Natural killer cell (primary cell): ENCODE measurements at places on chromosomes 1 and 21.

DNA sequence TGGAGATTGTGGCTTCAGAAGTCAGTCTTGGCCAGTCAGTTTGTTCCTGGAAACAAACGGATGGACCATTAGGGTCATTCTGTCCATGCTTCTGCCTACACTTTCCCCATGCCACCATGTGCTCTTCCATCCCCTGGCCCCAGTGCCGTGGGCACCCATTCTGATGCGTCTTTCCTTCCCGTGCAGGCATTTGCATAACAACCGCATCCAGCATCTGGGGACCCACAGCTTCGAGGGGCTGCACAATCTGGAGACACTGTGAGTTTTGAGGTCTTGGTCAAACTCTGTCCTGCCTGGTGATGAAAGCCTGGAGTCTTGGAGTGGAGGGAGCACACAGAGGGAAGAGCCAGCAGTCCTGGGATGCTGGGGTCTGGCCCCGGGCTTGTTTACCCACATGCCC, 61.1 kb downstream of the UBE2T start:
- H3K27me3 ChIP-seq = no peaks in the 10 kb centered on the region
- no peak overlapping the region for H3K4me3 ChIP-seq
- no peak overlapping the region for H3K27ac ChIP-seq
- DNase-seq = no peak
- H3K4me1 ChIP-seq = peaks cover 10% of the 10 kb centered on the region

DNA sequence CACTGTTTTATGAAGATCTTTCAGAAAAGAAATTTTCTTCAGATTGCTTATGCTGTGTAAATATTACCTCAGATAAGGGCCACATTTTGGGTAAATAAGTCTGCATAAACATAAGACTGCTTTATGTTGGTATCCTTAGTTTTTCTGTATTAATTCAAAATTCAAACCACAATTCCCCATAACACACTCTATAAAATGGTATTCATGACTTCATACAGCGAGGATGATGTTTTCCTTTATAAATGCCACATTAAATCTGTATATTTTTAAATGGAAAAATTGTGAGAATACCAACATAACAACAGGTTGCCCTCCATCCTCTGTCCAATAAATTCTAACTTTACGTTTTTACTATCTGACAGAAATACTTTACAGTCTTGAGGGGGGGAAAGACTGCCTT, 248.7 kb upstream of the CXADR start:
- no peaks in the 10 kb centered on the region for H3K27me3 ChIP-seq
- no peak overlapping the region for H3K4me3 ChIP-seq
- H3K27ac ChIP-seq = no peak overlapping the region

GRCh38 chr1:39170731-39171667, 33.5 kb upstream of the MACF1 start:
- H3K27me3 ChIP-seq = no peaks in the 10 kb centered on the region
- no peaks in the 10 kb centered on the region for H3K36me3 ChIP-seq
- H3K4me1 ChIP-seq = no peaks in the 10 kb centered on the region
- no peak overlapping the region for H3K27ac ChIP-seq
- H3K4me3 ChIP-seq = no peak overlapping the region

- no peaks in the 10 kb centered on the region for H3K36me3 ChIP-seq
- no peak overlapping the region for H3K4me3 ChIP-seq
- no peak for DNase-seq
- no peaks in the 10 kb centered on the region for H3K27me3 ChIP-seq
Observed at GRCh38 chr1:41617336-41617735, 132.9 kb upstream of the EDN2 start.

GRCh38 chr1:84344286-84344685, 42.8 kb downstream of the SAMD13 start:
- no peak overlapping the region for H3K4me3 ChIP-seq
- no peaks in the 10 kb centered on the region for H3K36me3 ChIP-seq
- no peak overlapping the region for H3K27ac ChIP-seq
- H3K4me1 ChIP-seq = no peaks in the 10 kb centered on the region
- H3K27me3 ChIP-seq = no peaks in the 10 kb centered on the region
- no peak for DNase-seq

GRCh38 chr21:33754481-33754880, 112.2 kb downstream of the ITSN1 start:
- H3K4me3 ChIP-seq = no peak overlapping the region
- no peaks in the 10 kb centered on the region for H3K27me3 ChIP-seq
- no peaks in the 10 kb centered on the region for H3K36me3 ChIP-seq

DNA sequence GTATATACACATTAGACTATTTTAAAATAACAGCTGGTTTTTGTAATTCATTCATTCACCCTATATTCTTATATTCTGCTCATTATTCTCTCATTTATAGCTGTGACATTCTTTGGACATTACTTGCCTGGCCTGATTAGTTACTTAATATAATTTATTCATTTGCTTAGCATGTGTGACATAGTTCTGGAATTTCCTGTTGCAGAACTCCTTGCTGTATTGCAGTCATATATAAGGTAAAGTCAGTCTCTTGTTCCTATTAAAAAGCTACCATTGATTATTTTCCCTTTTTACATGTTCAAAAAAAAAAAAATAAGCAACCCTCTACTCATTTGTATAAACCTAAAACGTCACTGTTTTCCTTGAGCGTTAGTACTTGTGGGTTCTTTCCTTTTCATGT, 23.9 kb downstream of the GNAT2 start:
- peaks cover 57% of the 10 kb centered on the region for H3K36me3 ChIP-seq
- H3K27me3 ChIP-seq = no peaks in the 10 kb centered on the region
- H3K4me1 ChIP-seq = no peaks in the 10 kb centered on the region
- DNase-seq = no peak
- no peak overlapping the region for H3K27ac ChIP-seq
